Stimulated activated CD8-positive, alpha-beta memory T cell treated with anti-CD3 and anti-CD28 coated beads, Interleukin-15, amount 100 ng/mL, for 48 hours (primary cell): ENCODE measurements at places on chromosomes 12 and 14.

DNA sequence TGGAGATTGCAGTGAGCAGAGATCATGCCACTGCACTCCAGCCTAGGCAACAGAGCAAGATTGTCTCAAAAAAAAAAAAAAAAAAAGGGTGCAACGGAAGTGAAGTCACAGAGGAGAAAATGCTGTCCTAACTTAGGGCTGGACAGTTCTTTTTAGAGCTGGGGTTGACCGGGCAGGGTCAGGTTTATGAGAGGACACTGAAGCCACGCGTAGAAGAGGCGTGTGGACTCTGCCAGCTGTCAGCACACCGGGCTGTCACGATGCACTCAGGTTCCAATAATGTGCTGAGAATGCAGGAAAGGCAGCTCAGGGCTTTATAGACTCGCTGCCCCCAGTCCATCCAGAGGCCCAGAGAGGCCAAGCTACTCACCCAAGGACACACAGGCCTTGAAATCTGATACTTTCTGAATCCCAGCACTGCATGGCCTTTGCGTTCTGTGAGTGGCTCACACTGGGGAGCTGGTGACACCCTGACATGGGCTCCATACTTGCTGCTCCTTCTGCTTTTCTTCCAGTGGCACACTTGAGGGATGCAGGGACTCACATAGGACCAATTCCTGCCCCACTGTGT, 28.9 kb upstream of the SPPL3 start:
- DNase-seq = no peak

GRCh38 chr12:47067771-47068431, 11.5 kb upstream of the PCED1B start:
- no peak for DNase-seq

DNA sequence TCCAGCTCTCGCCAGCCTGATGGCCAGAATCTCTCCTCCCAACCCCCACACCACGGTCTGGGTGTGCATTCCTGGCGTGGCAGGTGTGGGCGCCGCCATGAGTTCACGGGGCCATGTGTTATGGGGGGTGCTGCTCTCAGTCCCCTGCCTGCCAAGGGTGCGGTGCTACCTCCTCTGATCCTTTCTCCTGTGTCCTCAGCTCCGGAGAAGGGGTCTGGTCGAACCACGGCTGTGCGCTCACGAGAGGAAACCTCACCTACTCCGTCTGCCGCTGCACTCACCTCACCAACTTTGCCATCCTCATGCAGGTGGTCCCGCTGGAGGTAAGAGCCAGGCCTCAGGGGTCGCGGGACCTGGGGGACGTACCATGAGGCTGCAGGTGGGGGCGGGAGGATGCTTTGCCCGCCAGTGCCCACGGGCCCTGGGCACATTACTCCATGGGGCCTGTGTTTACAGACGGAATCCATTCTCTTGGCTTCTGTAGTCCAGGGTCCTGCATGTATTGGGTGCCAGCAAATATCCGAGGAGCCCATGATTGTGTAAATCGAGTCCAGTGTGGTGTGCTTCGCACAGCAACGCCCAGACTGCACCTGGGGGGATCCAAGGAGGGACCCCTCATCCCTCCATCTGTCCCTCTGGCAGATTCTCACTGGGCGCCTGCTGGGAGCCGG, 130.8 kb downstream of the ADGRD1 start:
- no peak for DNase-seq

DNA sequence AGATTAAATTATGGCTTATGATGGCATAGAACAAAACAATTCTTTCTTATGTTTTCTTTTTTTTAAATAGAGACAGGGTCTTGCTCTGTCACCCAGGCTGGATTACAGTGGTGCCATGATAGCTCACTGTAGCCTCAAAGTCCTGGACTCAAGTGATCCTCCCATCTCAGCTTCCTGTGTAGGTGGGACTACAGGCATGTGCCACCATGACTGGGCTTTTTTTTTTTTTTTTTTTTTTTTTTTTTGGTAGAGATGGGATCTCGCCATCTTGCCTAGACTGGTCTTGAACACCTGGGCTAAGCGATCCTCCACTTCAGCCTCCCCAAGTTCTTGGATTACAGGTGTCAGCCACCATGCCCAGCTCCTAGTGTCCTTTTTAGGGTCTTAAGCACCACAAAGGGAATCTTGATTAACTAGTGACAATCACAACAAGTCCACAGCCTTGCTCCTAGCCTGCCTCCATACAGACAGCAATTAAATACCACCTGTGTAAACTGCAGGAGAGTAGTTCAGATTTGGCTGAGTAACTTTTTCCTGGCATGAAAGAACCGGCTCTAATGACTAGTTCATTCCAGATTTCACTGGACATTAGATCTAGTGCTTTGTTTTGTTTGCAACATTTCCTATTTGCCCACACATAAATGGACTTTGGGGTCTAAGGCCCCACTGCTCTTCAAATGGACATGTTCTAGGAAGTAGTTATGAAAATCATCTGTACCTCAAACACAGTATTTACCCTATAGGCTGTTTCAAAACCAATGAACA, 61.6 kb downstream of the SH2B3 start:
- DNase-seq = no peak

GRCh38 chr12:94649349-94650142, 811 bp downstream of the TMCC3 start:
- no peak for DNase-seq

- DNase-seq = no peak
These were observed 137.6 kb downstream of the GRIN2B start for GRCh38 chr12:13843841-13844240.

DNA sequence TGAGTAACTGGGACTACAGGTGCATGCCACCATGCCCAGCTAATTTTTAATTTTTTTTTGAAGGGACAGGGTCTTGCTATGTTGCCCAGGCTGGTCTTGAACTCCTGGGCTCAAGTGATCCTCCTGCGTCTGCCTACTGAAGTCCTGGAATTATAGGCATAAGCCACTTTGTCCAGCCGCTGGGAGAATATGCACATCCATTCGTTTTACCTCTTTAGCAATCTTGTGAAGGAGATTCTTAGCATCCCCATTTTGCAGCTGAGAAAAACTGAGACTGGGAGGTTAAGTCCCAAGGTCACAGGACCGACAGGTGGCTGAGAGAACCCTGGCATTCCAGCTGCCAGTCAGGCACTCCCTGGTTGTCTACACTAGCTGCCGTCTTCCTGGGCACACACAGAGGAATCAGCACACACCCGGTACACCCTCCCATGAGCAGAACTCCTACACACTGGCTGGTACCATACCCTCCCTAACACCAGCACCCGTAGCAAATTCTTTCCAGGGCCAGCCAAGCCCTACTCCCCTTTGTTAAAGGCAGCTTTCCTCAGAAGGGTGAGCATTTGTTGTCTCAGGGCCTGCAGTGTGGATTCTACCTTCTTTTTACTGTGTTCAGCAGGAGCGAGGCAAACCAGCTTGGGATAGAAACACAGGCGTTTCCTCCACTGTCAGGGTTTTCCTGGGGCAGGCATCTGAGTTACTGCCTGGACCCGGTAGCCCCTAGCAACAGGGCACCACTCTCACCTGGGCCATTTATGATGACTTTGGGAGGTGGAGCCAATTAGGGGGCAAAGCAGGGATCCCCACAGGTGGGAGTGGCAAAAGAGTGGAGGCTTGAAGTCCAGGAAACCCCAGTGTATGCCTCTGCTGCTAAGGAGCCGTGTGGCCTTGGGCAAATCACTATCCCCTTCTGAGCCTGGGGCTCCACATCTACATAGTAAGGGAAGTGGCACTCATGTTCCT, 70.2 kb downstream of the IRF2BPL start:
- no peak for DNase-seq

GRCh38 chr14:78982551-78982950, 812.4 kb downstream of the NRXN3 start:
- DNase-seq = no peak

DNA sequence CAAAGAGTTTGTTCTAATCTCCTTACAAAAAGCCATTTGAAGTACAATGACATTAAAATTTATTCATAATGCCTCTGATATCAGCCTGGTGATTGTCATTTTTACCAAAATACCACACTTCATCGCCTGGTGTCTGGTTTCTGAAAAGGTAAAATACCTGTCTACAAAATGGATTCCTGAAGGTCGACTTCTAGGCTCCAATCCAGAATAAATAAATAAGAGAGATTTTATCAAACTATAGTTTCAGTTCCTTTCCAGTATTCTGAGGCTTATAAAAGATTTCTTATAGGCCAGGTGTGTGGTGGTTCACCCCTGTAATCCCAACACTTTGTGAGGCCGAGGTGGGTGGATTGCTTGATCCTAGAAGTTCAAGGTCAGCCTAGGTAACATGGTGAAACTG, 340.7 kb downstream of the SLC16A7 start:
- DNase-seq = no peak

DNA sequence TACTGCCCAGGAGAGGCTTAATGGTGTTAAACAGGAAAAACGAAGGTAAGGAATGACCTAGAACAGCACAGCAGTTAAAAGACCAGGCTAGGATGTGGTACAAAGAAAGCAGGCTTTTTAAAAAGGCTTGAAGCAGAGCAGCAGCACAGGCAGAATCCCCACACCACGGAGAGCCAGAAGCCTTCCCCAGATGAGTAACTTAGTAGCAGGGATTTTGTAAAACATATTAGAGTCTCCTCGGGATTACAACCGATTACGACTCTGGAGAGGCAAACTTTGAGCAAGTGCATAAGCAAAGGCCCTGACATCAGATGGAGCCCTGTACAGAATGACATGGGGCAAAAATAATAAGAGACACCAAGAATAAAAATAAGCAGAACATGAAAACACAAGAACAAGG, 37.1 kb upstream of the DHRS4 start:
- no peak for DNase-seq
